ENCODE measurements at places on chromosomes 16 and 17.

DNA sequence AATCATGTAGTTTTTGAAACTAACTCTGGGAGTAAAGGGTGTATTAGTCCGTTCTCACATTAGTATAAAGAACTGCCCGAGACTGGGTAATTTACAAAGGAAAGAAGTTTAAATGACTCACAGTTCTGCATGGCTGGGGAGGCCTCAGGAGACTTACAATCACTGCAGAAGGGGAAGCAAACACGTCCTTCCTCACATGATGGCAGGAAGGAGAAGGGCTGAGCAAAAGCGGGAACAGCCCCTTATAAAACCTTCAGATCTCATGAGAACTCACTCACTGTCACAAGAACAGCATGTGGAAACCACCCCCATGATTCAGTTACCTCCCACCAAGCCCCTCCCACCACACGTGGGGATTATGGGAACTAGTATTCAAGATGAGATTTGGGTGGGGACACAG lies 256.5 kb upstream of the TNRC6C start:
- DNase-seq: no peak

DNA sequence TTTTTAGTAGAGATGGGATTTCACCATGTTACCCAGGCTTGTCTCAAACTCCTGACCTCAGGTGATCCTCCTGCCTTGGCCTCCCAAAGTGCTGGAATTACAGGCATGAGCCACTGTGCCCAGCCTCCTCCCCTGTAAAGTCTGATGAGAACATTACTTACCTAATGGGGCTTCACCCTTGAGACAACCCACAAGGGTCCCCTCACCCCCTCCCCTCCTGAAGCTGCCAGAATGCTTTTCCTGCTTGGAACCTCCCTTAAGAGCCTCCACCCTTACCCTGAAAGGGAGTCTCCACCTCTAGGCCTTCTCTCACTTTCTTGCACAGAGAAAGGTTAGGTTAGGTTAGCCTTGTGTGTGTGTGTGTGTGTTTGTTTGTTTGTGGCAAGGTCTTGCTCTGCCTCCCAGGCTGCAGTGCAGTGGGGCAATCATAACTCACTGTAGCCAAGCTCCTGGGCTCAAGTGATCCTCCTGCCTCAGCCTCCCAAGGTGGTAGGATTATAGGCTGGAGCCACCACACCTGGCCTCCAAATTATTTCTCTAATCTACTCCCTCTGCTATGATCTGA lies 8.9 kb downstream of the SLC5A11 start:
- no peak for DNase-seq

- no peak for DNase-seq
Observed at GRCh38 chr17:46876353-46876887, 25.0 kb downstream of the WNT9B start.

- DNase-seq: no peak
Observed at GRCh38 chr17:48445248-48445620, 15.2 kb upstream of the SKAP1 start.

DNA sequence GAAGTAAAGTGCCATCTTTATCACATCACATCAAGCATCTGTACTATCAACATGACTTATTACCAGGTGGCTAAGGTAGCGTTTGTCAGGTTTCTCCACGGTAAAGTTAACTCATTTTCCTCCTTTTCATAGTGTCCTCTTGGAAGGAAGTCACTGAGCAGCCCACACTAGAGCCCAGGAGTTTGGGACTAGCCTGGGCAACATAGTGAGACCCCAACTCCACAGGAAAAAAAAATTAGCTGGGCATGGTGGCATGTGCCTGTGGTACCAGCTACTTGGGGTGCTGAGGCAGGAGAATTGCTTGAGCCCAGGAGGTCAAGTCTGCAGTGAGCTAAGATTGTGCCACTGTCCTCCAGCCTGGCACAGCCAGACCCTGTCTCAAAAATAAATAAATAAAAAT lies 12.9 kb downstream of the CHD9 start:
- DNase-seq: no peak

DNA sequence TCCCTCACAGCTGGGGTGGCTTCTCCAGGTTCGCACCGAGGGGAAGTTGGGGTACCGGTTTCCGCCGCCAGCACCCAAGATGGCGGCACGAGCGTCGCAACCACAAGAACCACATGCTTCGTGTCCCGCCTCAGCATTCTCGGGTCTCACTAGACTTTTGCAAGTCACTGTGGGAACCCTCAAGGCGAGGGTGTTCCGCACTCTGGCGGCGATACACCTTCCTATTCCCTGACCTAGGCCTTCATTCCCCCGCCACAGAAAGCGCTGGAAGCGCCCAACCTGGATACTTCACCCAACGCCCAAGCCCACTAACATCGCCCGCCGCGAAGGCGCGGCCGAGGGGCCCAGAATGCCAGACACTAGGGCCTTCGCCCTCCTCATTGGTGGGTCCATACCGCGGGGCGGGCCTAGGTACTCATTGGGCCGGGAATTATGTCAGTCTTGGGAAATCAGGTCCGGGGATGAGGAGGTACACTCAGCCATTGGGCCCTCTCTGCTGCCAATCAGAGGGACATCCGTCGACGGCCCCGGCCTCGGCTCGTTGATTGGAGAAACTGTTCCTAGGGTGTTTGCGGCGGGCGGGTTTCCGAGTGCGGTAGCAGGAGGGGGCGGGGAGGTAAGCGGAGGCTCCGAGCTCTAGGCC lies at the start of gene NFE2L1:
Gene NFE2L1, plus strand, starts transcription at position 619 of the 643 bp plus-strand sequence. CDS start 2,760 bp downstream, outside the sequence.
- peak; percentile 100 for DNase-seq

DNA sequence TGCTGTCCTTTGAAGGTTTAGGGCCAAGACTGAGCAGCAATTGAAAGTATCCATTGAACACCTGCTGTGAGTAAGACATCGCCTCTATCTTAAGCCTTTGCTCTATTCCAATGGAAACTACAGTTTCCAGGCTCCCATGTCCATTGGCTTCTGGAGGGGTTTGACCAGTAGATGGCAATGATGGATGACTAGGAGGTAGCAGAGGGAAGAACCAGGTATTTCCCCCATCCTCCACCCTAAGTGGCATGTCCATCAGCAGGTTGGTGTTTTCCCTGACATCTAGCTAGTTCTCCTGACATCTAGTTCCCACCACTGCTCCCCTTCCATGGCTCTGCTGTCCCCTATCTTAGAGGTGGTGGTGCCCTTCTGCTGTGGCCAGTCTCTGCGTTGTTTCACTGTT lies 58.7 kb downstream of the CENPV start:
- DNase-seq: no peak

All from choroid plexus epithelial cell (primary cell).